ENCODE measurements at places on chromosomes 12 and 14.

DNA sequence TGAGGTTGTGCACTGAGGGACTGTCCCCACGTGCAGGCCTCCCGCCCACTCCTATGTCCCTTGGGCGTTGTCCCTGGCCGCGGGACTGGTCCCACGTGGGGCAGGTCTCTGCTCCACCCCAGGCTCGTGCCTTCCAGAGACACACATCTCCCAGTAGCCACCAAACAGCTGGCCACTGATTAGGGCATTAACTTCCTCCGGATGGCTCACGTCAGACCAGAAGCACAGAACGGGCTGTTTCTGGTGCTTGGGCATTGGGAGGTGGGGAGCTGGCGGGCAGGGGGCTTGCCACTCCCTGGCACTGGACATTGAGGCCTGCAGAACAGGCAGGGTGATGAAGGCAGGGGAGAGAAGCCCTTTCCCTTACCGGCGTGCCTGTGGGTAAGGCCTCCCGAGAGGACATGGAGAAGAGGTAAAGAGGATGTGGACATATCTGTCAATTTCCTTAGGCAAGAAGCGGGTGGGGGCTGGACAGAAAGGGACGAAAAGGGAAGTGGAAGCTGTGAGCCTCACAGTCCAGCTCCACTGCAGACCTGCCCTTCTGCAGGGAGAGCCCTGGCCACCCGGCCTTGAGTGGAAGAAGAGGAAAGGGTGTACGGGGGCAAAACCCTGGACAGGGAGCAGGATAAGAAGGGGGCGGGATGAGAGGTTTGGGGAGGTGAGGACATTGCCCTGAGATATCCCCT is 101.2 kb downstream of the NINJ2 start:
- DNase-seq = peak; percentile 39

GRCh38 chr12:119338593-119339363 is 4.2 kb downstream of the CCDC60 start:
- no peak for DNase-seq

- DNase-seq = no peak
Measured at GRCh38 chr14:79325071-79325470, 886.2 kb downstream of the DIO2 start.

GRCh38 chr12:40158592-40159111 is 52.8 kb upstream of the SLC2A13 start:
- DNase-seq = peak; percentile 37

GRCh38 chr14:57883061-57883460 is 17.2 kb upstream of the SLC35F4 start:
- no peak for DNase-seq

GRCh38 chr12:127779301-127780045 is 487.5 kb upstream of the TMEM132C start:
- no peak for DNase-seq

GRCh38 chr14:23569443-23570151 is 2.0 kb upstream of the AP1G2 start:
- DNase-seq = no peak

GRCh38 chr12:6963791-6964413 is 6.6 kb downstream of the PHB2 start:
- no peak for DNase-seq

- DNase-seq = no peak
Measured at GRCh38 chr14:85556267-85556666, 26.3 kb downstream of the FLRT2 start.

GRCh38 chr12:11578461-11578993 is 70.9 kb upstream of the ETV6 start:
- DNase-seq = no peak

GRCh38 chr14:36339816-36340215 is 19.4 kb upstream of the MBIP start:
- no peak for DNase-seq
